ENCODE measurements at places on chromosomes 12 and 14.

- DNase-seq = peak; percentile 49
Measured at GRCh38 chr12:84599539-84599938, 313.1 kb downstream of the SLC6A15 start.

- DNase-seq = no peak
Measured at GRCh38 chr12:45296046-45296586, 80.2 kb downstream of the ANO6 start.

- peak; percentile 60 for DNase-seq
Measured at GRCh38 chr14:67704484-67705089, 2.9 kb downstream of the RDH12 start.

DNA sequence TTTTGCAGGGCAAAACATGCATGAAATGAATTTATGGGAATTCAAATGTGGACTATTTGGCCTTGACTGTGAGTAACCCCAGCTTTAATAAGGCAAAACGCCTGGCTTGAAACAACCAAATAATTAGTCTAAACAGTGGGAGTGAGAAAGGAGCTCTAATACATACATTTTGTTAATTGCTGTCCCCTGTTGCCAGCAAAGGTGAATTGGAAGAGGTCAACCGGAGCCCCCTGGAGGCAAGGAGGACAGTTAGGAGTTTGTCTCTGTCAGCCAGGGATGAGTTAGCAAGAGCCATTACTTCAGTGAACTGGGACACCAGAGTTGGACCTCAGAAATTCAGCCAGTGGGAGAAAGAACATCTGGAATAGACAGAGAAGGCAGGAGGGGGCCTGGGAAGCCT is 17.4 kb downstream of the KRT76 start:
- no peak for DNase-seq

DNA sequence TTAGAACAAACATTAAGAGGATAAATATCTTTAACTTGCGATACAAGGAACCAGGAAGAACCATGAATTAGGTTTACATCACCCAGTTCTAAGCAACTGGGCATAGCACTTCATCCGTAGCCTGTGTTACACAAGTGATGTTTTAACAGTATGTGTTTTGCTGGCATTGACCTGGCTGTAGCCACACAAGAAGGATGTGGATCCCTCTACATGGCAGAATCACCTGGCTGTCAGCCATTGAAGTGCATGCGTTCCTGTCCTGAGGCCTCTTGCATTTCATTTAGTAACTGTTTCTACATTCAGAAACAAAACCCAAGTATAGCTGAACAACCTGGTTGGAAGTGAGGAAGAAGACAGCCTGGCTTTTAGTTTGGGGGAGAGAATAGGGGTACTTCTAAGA is 72.2 kb downstream of the TGFB3 start:
- no peak for DNase-seq

GRCh38 chr12:96751626-96752025 is 155.4 kb upstream of the NEDD1 start:
- no peak for DNase-seq

DNA sequence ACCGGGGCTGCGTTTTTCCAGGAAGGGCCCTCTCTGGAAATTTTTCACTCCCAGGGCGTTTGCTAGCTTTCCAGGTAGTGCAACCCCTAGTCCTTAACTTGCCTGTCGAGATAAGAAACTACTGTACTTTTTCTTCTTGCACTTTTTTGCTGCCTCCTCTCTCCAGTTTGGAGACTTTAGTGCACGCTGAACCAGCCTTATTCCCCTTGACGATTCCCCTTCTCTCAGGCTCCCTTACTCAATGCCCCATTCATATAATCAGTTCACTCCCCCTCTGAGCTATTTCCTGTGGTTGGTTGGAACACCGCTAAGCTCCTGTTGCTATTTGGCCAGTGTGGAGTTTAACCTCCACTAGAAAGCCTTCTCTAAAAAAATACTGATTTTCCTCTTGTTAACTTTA is 682 bp downstream of the CREBL2 start:
- peak; percentile 69 for DNase-seq

- DNase-seq = no peak
Measured at GRCh38 chr12:112820796-112821195, 29.2 kb downstream of the RPH3A start.

- no peak for DNase-seq
Measured at GRCh38 chr14:72169521-72169920, 237.3 kb downstream of the RGS6 start.

DNA sequence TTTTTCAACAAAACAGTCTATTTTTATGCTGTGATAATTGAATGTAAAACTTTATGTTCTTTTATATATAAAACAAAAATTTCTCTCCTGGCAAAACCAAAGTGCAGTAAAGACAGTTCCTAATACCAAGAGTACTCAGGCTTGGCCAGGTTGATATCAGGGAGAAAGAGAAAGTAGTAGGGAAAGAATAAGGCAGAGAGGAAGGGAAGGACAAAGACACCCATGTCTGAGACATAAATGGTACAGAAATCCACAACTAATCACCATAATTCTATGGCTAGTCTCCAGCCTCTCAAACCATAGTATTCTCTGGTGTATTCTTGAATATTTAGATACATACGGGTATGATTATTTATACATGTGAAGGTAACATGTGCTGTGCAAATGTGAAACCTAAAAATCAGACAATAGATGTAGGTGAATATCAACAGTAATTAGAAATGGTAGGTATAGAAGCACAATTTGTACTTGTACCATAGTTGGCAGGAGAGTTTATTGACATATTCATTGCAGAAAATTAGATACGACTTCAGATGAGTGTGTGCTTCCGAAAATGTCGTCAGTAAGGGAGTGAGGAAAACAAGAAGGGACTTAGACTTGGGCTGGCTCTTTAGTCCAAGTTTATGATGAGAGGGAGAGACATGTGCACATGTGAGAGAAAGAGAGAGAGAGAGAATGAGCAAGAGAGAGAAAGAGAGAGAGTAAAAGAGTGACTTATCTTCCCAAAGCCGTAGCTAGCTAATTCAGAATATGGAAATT is 230.8 kb upstream of the NPAS3 start:
- no peak for DNase-seq

DNA sequence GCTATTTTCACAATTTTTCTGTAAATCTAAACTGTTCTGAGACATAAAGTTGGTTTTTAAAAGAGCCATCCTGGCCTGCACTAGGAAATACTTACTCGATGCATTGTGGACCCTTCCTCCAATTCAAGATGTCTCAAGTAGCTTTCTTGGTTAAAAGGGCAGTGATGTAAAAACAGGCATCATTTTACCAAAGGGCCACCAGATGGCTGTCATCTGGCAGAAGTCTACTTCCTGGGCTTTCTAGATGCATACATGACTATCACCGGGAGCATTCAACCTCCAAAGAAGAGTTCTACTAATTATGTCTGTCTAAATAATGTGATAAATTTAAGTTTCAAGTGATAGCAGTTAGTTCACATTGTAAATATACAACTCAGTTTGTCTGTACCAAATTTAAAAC is 96.8 kb upstream of the FRMD6 start:
- DNase-seq = peak; percentile 62

DNA sequence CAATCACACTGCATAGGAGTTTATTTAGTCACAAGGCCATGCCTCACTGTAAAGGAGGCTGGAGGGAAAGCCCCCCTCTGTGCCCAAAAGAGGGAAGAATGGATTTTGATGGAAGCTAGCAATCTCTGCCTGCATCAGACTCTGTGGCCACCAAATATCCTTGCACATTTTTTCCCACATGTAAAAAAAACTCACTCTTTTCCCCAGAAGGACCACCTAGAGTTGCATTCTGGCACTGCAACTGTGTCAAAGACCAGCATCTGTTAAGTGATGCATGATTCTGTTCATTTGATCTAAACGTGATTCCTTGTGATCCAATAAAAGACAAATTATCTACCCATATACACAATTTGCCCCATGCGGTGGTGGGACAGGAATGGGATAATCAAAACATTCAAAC is 8.0 kb downstream of the RHOJ start:
- no peak for DNase-seq

DNA sequence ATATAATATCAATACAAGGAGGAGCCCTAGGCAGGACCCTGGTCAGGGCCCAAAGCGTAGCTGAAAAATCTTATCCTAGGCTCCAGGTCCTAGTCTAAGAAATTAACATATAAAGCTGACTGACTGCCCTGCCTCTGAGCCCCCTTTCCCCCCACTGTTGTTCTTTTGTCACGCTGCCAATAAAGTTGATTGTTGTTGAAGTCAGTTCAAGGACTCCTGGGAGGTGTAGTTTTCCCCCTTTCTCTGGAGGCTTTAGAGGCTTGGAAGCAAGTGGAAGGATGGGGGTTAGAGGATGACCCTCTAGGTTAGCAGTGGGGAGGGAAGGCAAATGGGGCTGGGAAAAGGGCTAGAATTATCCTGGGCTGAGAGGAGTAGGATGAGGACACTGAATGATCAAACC is 3.2 kb downstream of the PPP1R1A start:
- no peak for DNase-seq

DNA sequence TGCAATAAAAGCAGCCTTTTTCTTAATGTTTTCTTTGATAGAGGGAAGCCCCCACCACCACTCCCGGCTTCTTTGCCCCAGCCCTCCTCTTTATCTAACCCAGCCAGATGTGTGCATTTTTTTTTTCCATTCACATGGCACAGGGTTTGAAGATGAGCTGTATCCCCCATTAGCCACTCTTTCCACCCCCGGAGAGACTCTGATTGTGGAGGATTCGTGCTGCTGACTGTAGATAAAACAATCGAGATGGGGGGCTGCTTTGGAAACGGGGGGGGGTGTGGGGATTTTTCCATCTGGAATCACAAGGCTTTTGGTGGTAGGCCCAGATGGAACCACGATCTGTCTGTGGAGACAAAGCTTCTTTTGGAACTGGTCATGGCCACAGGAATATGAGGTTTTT is 46.2 kb upstream of the VASH1 start:
- no peak for DNase-seq

- no peak for DNase-seq
Measured at GRCh38 chr12:34300376-34301250, 278.3 kb downstream of the ALG10 start.

DNA sequence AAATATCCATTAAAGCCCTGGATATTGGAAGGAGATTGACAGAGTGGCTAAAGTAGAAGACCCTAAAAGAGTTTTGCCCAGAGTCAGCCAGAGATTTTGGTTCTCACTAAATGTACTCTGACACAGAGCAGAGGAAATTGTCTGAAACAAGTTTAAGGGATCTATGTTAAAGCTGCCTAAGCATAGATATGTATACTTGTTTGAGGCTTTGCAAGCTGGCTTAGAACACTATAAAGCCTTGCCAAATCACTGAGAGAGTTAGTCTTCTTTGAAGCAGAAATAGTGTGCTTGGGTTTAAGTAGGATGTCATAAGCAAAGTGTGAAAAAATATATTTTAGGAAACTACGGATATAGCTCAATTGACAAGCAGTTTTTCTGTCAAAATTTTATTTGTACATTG is 653.5 kb downstream of the FSCB start:
- no peak for DNase-seq

DNA sequence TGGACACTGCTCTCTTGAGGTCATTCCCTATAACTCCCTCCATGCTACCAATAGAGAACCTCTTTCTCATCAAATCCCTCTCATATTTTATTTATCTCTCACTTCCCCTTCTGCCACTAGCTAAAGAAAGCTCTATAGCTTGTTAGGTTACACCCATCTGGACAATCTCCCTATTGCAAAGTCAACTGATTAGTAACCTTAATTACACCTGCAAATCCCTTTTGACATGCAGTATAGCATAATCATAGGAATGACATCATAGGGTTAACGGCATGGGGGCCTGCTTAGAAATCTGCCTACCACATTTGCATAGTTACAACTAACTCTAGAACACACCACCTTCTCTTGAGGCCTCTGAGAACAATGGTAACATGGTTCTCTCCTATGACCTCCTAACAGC is 181.2 kb downstream of the EMP1 start:
- no peak for DNase-seq

GRCh38 chr12:46660276-46660675 is 165.5 kb downstream of the SLC38A4 start:
- peak; percentile 34 for DNase-seq

GRCh38 chr14:100320157-100320856 is 2.8 kb upstream of the SLC25A47 start:
- no peak for DNase-seq

- DNase-seq = peak; percentile 31
Measured at GRCh38 chr12:107929436-107929835, 154.9 kb downstream of the ASCL4 start.

GRCh38 chr12:18262514-18262913 is 1.2 kb downstream of the PIK3C2G start:
- no peak for DNase-seq

DNA sequence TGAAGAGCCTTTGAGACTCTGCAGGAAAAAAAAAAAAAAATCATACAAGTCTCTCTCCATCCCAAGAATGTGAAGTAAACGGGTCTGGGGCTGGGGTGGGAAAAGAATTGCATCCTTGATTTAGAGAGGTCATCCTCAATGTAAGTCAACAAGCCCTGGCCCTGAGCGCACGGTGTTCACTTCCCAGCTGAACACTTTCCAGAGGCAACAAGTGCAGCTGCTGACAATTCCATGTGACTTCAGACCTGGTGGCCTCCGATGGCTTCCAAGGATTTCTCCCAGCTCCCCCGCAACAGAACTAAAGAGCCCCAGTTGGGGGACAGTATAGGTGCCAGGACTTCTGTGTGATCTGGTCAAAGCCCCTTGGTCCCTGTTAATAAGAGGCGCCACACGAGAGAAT is 2.4 kb downstream of the RILPL1 start:
- no peak for DNase-seq

- DNase-seq = peak; percentile 98
Measured at GRCh38 chr12:57889500-57889989, 43.0 kb upstream of the CTDSP2 start.

DNA sequence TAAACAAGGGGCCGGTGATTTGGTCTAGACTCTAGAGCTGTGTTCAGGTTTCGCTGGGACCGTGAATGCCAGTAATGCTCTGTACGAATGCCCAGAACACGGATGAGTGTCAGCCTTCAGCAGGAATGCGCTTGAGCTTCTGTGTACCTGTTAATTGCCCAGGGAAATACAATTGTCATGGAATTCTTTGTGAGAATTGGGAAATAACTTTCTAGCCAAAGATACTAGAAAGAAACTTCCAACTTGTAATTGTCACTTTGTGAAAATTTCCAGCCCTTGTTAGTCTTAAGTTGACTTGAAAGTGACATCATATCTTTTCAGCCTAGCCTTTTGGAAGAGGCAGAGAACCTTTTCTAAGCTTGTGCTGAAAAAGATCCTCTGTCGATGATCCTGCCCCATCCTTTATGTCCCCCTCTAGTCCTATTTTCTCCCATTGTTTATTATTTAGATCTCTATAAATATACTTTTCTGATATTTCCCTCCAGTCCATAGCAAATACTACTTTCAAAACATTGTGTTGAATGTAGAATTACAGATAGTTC is 2.7 kb downstream of the CHST11 start:
- DNase-seq = no peak
